Activated CD4-positive, alpha-beta memory T cell treated with anti-CD3 and anti-CD28 coated beads for 36 hours (primary cell): ENCODE measurements at places on chromosomes 4 and X. TPM values are rescaled to one million over a fixed set of nuclear protein-coding genes. Genes with fewer than 3 reads are reported as not detected.

GRCh38 chr4:153541456-153542096, 75.4 kb downstream of the TMEM131L start:
- H3K27me3 ChIP-seq: no peaks in the 10 kb centered on the region
- peak overlapping the region; percentile 13 for H3K27ac ChIP-seq
- peaks cover 2% of the 10 kb centered on the region for H3K36me3 ChIP-seq
- peak; percentile 68 for DNase-seq
- no peak overlapping the region for H3K4me3 ChIP-seq

GRCh38 chr4:7348946-7349900, 85.5 kb downstream of the PSAPL1 start:
- no peaks in the 10 kb centered on the region for H3K4me1 ChIP-seq
- DNase-seq: no peak
- H3K27me3 ChIP-seq: peaks cover 9% of the 10 kb centered on the region

GRCh38 chr4:25783943-25784342, 78.8 kb downstream of the SEL1L3 start:
- H3K36me3 ChIP-seq: peaks cover 62% of the 10 kb centered on the region
- H3K4me1 ChIP-seq: peaks cover 10% of the 10 kb centered on the region
- H3K27ac ChIP-seq: no peak overlapping the region
- peak; percentile 24 for DNase-seq
- no peak overlapping the region for H3K4me3 ChIP-seq
- no peaks in the 10 kb centered on the region for H3K27me3 ChIP-seq

GRCh38 chr4:73603854-73604584, 16.2 kb downstream of the RASSF6 start:
- no peak overlapping the region for H3K4me3 ChIP-seq
- H3K27ac ChIP-seq: no peak overlapping the region
- no peaks in the 10 kb centered on the region for H3K27me3 ChIP-seq
- DNase-seq: no peak
- H3K4me1 ChIP-seq: peaks cover 13% of the 10 kb centered on the region

DNA sequence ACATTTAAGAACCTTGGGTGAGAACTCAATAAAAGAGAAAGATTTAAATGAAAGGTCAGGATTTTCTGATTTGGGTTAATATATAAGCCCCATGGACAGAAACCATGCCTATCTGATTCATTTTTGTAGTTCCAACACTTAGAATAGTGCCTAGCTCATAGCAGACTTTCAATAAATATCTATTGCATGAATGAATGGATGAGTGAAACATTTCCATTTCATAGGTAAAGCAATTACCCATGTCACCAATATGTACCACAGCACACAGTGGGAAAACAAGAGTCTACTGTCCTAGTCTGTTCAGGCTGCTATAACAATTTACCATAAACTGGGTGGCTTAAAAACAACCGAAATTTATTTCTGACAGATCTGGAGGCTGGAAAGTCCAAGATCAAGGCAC, 63.9 kb upstream of the PTPN13 start:
- H3K4me3 ChIP-seq: no peak overlapping the region
- H3K4me1 ChIP-seq: peaks cover 3% of the 10 kb centered on the region
- no peak for DNase-seq
- no peaks in the 10 kb centered on the region for H3K36me3 ChIP-seq
- no peak overlapping the region for H3K27ac ChIP-seq
- peaks cover 2% of the 10 kb centered on the region for H3K27me3 ChIP-seq

SPANXA2 gene
- not detected for total RNA-seq

VCX3B gene
- total RNA-seq: not detected

CITED1 gene
- not detected for total RNA-seq

POU3F4 gene
- not detected for total RNA-seq

RBMXL3 gene
- total RNA-seq: not detected
